ENCODE measurements at places on chromosomes 16 and 17.

GRCh38 chr16:20918486-20919239 is 18.1 kb downstream of the LYRM1 start:
- no peak for DNase-seq

- no peak for DNase-seq
Measured at GRCh38 chr17:30031214-30031869, 85.3 kb upstream of the NSRP1 start.

DNA sequence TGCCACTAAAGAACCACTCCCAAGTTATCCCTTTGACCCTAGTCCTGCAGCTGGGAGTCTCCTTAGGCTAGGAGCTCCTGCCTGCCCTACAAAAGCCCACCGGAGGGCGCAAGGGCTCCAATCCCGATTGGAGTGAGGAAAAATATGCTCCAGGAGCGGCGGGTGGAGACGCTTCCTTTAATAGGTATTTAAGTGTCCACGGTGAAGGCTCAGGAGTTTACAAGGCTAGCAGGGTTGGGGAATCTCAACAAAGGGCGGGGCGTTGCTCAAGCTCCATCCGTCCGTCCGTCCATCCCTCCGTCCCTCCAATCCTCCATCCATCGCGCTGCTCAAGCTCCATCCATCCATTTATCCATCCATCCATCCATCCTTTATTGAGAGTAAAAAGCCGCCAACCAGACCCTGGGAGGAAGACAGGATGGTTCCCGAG is 556 bp upstream of the SPNS1 start:
- DNase-seq: peak; percentile 49

- DNase-seq: no peak
Measured at GRCh38 chr17:17533901-17534441, 37.8 kb upstream of the RASD1 start.

- DNase-seq: no peak
Measured at GRCh38 chr17:49244839-49245238, 14.3 kb upstream of the PHOSPHO1 start.

DNA sequence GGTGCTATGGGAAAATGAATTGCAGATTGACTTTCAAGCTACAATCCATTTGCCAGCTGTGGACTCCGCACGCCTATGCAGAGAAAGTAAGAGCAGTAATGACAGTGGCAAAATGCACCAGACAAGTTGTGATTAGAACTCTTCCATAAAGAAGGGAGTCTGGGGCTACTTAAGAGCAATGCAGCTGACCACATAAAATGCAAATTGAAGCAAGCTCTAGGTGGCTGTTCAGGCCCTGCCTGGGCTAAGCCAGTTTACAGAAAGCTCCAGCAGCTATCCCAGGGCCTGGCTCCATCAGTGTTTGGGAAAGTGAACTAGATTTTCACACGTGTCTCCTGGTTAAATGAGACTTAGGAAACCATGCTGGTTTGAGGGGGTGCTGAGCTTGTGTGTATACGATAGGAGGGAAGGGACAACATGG is 2.2 kb upstream of the MAP2K6 start:
- DNase-seq: no peak

DNA sequence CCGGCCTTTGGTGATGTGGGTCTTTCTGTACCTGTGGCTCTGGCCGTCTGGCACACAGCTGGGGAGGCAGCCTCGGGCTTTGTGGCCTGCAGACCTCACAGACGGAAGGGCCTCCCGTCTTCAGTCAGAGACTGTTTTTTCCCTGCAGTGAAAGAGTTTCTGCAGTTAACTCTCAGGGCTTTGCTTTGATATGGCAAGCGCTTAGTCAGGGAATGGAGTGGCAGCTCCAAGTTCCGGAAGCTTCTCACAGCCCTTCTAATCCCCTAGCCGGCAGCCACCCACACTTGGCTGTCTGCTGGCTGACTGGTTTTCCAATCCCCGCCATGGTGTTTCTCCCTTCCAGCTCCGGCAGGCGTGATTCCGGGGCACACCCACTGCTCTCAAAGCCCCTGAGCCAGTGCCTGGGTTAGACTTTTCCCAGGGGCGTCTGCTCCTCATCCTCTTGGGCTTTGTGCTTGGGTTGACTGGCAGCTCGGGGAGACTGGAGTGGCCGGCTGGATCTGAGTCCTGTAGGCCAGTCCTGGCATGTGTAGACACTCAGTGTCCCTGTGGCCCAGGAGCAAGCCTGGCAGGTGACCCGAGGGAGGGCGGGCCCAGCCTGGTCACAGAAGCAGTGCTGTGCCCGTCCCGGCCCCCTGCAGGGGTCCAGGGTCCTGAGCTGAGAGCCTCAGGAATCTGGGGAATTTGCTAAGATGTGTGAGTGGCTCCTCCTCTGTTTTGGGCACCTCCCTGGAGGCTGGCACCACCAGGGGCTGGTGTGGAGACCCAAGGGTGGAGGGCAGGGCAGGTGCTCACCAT is 29.9 kb downstream of the BAIAP2 start:
- no peak for DNase-seq

DNA sequence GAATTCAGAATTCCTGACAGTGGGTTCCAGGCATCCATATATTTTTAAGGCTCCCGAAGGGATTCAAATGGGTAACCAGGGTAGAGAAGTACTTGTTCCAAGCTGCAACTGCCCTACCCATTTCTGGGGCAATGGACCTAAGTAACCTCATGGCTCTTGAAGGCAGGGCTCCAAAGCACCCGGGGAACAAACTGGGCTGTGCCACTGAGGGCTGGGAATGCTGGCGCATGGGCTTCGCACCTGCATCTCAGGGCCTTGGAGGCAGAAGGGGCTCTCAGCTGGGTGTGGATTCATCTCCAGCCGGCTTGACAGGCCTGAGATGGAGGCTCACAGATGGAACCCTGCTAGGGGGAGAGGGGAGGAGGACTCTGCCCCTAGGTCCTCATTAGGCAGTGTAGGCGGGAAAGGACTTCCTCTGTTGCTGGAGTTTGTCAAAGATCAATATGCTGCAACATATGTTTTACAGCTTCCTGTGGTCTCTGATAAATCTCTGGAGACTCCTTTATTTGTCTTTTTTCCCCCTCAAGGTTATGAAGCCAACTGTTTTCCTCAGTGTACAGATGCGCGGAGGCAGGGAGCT is 232.3 kb upstream of the NLRP1 start:
- no peak for DNase-seq

GRCh38 chr17:40153603-40154236 is 13.4 kb downstream of the CASC3 start:
- no peak for DNase-seq

DNA sequence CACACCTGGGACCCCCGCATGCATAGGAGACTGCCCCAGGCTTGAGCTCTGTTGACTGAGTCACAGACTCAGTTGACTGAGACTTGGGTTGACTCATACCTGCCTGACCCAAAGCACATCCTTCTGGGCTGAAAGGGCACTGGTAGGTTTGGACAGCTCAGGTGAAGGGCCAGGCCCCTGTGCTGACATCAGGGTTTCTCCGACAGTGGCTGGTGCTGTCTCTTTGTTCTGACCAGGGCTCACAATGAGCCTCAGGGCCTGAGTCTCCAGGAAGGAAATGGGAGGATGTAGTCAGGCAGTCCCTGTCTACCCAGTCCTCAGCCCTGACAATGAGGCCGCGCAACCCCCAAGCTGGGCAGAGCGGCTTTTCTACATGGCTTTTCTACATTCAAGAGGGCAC is 6.5 kb downstream of the SPNS2 start:
- DNase-seq: no peak

Data from stimulated activated CD4-positive, alpha-beta T cell treated with anti-CD3 and anti-CD28 coated beads, Interleukin-2, amount 100 ng/mL, for 24 hours (primary cell).